Eye (tissue), 1 donor: ENCODE measurements at places on chromosomes 1 and 21.

GRCh38 chr1:85240174-85240601 is 19.3 kb downstream of the C1orf52 start:
- DNase-seq: no peak

- peak; percentile 42 for DNase-seq
Observed at GRCh38 chr1:46394872-46395465, 852 bp downstream of the FAAH start.

DNA sequence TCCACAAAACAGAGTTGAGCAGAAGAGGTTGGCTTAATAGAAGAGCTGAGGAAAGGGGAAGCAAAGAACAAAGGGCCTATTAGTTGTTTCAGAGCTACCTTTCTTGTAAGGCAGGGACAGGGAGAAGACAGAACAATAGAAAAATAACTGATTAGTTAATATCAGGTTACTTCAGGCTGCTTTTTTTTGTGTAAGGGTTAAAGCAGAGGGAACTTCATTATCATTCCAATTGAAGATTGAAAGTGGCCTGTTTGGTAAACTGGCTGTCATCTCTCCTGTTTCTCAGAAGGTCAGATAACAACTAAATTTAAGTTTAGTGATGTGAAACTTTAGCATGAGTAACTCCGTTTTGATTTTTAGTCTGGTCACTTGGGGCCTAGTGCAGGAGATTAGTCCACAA is 22.3 kb downstream of the CDC42 start:
- no peak for DNase-seq

DNA sequence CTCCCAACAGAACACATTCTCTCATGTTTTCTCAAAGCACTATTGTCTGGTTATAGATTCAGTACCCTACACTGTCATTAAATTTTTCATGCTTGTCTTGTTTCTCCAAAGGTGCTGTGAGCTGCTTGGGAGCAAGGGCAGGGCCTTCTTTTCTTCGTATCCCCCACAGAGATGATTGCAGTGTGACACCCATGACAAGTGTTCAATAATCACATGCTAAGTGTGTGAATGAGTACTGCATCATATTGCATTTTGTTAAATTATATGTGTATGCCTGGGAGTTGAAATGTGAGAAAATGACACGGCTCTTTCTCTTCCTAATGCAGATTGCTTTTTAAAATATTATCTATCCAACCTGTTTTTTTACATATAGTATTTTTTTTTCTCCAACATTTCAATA is 57.3 kb upstream of the MAGI3 start:
- peak; percentile 24 for DNase-seq

GRCh38 chr1:218472885-218473284 is 127.7 kb downstream of the TGFB2 start:
- no peak for DNase-seq

- DNase-seq: no peak
Observed at GRCh38 chr1:92399076-92399475, 87.6 kb downstream of the GFI1 start.

- no peak for DNase-seq
Observed at GRCh38 chr1:164735315-164736052, 176.5 kb downstream of the PBX1 start.

DNA sequence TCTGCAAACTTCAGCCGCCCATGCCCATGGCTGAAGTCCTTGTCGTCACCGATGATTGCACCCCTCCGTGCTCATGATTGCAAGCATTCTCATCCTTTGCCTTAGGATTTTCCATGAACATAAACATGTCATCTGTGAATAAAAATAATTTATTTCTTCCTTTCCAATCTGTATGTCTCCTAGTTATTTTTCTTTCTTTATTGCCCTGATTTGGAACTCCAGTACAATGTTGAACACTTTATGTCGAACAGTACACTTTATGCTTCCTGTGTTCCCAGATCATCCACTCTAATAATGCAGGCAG is 170.9 kb upstream of the SYT6 start:
- no peak for DNase-seq

GRCh38 chr1:3468236-3469103 is 14.0 kb downstream of the ARHGEF16 start:
- no peak for DNase-seq

- no peak for DNase-seq
Observed at GRCh38 chr1:20723537-20724363, 5.9 kb upstream of the KIF17 start.

DNA sequence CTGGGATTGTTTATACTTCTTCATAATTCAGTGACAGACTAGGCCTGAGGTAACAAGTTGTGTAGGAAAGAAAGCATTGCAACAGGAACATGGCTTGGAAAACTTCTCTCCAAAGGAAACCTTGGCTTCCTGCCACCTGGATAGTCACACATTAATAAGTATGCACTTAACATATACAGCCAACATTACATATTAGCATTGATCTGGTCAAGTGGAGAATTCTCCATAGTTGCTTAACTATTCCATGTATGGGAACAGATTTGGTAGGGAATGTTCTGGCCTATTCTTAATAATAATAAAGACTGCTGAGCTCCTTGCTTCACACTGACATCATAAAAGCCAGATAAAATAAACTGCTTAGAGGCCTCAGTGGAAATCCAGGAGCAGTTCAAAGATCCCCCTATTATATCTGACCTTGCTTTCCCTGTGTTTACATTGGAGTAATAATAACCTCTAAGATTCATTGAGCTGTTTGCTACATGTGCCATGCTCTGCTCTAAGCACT is 27.2 kb upstream of the NFIA start:
- peak; percentile 58 for DNase-seq

- peak; percentile 79 for DNase-seq
Observed at GRCh38 chr21:31403596-31404333, 59.7 kb upstream of the TIAM1 start.

DNA sequence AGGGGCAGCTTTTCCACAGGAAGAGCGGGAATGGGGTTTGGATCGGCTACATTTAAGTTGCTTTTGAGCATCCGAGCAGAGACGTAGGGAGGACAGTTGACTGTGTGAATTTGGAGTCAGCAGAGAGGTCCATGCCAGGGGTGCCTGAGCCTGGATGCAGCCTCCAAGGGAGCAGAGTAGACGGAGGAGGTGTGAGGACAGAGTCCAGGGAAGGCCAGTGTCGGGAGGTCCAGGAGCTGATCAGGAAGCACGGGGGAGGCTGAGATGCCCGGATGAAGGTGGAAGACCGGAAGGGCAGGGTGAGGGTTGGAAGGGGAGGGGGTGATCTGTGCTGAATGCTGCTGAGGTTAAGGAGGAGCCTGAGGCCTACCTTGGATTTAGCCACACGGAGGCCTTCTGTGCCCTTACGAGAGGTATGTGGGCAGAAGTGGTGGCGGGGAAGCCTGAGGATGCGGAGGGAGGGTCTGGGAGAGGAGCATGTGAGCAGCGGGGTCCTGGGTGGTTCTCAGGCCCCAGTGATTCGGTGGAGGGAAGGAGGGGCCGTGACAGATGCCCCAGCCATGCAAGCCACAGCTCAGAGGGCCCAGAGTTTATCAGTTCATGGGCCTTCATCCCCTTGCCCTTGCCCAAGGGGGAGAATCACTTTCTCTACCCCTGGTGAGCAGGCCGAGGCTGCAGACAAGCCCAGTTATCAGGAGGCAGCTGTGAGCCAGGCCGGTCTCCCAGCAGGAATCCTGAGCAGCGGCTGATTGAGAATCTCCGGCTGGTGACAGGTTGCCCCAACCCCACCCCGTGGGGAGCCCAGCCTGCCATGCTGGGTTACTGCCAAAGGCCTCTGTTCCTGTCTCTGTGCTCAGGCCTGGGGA is 54.0 kb upstream of the ACTL8 start:
- DNase-seq: peak; percentile 68

- DNase-seq: no peak
Observed at GRCh38 chr1:40868051-40868723, 6.0 kb upstream of the CITED4 start.

DNA sequence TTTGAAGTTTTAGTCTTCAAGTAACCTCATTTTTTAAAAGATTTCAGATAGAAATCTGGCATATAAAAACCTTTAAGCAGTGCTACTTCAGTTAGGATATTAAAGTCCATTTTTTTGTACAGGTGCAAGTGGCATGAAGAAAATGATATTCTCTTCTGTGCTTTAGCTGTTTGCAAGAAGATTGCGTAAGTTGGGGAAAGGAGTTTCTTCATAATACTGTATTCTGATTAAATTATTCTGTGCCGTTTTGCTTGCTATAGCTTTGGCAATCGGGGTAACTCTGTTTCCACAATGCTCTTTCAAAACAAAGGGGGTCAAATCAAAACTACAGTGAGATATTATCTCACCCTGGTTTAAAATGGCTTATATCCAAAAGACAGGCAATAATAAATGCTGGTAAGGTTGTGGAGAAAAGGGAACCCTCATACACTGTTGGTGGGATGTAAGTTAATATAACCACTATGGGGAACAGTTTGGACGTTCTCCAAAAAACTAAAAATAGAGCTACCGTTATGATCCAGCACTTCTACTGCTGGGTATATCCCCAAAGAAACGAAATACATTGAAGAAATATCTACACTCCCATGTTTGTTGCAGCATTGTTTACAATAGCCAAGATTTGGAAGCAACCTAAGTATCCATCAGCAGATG is 27.1 kb downstream of the MAEL start:
- DNase-seq: no peak

DNA sequence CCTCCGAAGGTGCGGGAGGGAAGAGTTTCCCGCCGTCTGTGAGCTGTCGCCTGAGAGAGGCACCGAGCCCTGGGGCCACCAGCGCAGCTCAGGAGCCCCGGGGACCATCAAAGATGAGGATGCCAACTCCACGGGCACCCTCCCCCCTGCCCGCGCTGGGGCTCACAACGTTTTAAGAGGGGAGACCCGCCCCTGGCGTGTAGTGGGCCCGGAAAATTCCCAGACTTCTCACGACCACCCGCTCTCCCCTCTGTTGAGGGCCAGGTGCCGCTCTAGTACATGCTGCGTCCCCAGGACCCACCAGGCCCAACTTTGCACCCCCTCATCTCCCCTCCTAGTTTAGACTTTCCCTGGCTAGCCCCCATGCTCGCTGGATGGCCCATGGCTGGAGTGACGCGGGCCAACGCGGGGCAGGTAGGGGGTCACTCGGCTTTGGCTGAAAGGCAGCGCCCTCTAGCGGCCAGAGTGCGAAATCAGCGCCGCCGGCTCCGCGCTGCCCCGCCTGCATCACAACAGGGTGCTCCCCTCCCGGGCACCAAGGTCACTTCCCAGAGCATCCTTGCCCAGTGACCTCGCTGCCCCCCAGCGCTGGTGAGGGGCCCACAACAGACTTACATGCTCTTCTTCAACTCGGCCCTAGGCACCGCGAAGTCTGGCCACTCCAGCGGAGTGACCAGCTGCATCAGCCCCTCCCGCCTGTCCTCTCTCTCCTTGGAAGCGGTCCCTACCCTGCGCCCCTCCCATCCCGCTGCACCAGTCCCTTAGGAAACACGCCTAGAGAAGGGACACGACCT is 1.8 kb downstream of the CD160 start:
- peak; percentile 86 for DNase-seq

- no peak for DNase-seq
Observed at GRCh38 chr1:192879406-192879805, 70.6 kb downstream of the RGS2 start.

DNA sequence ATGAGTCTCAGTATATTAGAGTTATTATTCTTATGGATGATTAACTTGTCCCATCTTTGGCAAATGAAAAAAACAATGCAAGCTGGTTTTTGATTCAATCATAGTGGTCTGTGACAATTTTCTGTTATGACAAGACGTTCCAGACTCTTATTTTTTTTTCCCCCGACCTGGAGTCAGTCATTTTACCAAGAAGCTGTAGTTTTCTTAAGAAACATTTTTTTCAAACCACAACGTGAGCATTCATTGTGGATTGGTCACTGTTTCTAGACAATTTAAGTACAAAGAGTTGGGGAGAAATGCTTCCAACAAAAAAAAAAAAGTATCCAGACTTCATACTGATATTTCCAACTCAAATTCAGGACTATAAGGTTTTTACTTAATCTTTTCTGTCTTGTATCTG is 8.0 kb upstream of the ANGPTL3 start:
- no peak for DNase-seq

DNA sequence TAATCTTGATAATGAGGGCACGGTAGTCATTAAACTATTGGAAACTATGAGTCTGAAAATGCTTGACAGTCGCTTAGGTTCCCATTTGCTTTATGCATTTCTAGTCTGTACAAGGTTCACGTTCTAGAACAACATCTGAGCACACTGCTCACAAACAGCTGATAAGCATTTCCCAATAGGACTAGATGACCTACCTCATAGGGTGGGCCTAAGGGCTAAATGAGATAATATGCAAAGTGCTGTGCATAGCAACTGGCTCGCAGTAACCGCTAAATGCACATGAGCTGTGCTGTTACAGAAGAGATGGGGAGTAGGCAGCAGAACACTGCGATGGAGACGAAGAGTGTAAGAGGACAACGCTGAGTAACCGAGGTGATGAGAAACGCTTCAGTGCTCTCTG is 628.0 kb downstream of the SMYD3 start:
- no peak for DNase-seq

GRCh38 chr1:36523230-36523495 is 40.5 kb upstream of the CSF3R start:
- no peak for DNase-seq

- DNase-seq: peak; percentile 78
Observed at GRCh38 chr1:67347688-67348472, 40.2 kb downstream of the IL12RB2 start.

DNA sequence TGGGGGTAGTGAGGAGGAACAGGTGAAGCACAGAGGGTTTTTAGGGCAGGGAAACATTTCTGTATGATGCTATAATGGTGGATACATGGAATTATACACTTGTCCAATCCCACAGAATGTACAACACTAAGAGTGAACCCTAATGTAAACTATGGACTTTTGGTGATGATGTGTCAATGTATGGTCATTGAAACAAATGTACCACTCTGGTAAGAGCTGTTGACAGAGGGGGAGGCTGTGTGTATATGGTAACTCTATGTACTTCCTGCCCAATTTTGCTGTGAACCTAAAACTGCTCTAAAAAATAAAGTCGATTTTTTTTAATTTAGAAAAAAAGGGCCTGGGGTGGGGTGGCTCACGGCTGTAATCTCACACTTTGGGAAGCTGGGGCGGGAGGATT is 22.9 kb downstream of the ASAP3 start:
- no peak for DNase-seq

DNA sequence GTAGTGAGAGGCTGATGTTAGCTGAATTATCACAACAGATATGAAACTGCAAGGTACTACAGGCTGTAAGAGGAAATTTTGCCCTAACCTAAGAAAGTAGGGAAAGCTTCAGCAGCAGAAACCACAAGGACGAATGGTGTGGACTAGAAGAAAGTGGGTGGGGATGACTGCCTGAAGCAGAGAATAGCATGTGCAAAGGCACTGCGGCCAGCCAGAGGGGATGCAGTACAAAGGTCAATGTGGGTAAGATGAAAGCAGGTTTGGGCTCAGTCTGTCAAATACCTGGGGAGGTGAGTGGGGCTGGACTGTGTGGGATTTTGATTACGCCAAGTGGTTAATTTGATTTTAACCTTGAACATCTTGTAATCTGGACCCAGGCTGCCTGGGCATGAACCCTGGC is 199.3 kb upstream of the GALNT2 start:
- DNase-seq: no peak

- no peak for DNase-seq
Observed at GRCh38 chr1:47113178-47113577, 24.1 kb upstream of the CYP4A22 start.

GRCh38 chr21:33539616-33540015 is 2.3 kb downstream of the GART start:
- DNase-seq: no peak
